Activated naive CD4-positive, alpha-beta T cell (primary cell): ENCODE measurements at places on chromosomes 1 and 21.

- DNase-seq, result no peak
These were observed 463.4 kb downstream of the PTPRC start for GRCh38 chr1:199102239-199102638.

GRCh38 chr1:93124556-93125355 lies 45.7 kb downstream of the MTF2 start:
- no peak for DNase-seq

- no peak for DNase-seq
These were observed 11.4 kb downstream of the PADI3 start for GRCh38 chr1:17260264-17260663.

DNA sequence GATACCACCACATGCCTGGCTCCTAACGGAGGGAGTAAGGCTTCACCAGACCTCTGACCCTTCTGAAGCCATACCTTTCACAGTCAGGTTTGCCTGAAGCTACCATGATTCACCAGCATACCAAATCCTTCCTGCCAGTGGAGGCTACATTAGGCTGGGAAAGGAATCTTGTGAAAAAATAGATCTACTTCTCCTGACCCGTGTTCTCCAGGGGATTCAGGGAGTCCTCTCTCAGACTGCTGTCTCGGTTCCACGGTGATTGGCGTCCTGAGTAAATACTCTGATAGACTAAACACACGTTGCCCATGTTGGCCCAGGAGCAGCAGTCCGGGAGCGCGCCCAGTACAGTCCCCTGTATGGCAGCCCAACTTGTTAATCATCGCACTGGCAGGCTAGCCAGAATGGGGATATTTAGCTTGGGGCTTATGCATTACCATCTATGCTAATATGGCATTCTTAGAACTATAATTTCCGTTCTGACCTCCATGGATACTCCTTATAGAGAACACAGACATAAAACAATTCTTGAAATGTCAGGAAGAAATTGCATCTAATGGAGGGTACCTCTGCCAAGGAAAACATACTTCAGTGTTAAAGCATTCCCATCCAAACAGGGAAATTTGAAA lies 173.2 kb downstream of the ROR1 start:
- no peak for DNase-seq

DNA sequence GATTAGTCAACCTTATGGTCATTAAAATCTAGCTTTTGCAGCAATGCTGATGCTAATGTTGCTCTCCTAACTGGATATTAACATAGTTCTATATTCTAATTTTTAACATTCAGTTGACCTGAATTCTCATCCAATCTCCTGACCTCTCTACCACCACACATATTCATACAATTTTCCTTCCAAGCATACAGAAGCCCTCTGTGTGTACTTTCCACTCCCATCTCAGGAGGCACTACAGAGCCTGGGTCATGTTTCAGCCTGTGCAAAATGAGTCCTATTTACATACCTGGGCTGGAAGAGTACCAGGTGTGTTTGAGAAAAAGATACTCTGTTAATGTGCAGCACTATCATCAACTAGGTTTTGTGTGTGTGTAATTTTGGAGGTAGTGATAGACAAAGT lies 486.3 kb downstream of the NEGR1 start:
- DNase-seq, result no peak

DNA sequence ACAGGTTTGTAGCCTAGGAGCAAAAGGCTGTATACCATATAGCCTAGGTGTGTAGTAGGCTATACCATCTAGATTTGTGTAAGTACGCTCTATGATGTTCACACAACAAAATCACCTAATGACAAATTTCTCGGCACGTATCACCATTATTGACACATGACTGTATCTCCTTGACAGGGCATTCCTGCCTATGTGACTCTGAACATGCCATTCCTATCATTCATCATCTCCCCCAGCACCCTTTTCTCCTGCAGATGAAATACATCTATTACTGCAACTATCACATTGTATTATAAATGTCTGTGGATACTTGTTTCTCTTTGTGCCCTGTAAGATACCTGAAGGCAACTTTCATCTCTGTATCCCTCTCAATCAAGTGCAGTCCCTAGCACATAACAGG lies 29.9 kb downstream of the TP53BP2 start:
- DNase-seq, result no peak

GRCh38 chr1:31300193-31300592 lies 3.4 kb downstream of the ZCCHC17 start:
- DNase-seq, result no peak

DNA sequence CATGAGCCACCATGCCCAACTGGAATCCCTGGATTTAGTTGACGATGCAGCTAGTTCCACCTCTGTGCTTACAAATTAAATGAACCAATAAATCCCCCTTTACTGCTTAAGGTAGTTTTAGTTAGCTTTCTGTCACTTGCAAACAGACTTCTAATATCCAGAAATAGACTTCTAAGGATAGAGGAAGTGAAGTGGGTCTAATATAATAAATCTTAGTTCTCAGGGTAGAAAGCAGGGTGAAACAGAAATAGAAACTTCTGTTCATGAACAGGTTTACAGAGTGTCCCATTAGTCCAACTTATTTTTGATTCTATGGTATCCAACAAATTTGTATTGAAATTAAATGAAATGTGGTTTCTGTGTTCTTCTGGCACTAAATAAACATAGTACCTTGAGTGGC lies 20.1 kb downstream of the BCAS2 start:
- DNase-seq, result no peak

- no peak for DNase-seq
These were observed 12.2 kb downstream of the ADSS2 start for GRCh38 chr1:244439391-244440032.

- DNase-seq, result no peak
These were observed 6.2 kb downstream of the CCDC17 start for GRCh38 chr1:45617618-45618017.

DNA sequence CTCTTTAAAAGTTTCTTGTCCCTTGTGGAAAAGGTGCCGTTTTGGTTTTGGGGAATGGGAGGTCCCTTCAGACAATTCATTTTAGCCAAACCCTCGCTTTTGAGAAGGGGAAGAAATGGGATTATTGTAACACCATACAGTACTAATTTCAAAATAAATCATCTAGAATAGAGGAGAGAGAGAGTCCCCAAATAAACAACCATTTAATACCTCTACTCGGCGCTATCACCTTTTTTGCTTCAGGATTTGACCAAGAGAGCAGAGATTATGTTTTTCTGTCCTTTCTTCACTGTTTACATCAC lies 770 bp upstream of the RC3H1 start:
- no peak for DNase-seq

DNA sequence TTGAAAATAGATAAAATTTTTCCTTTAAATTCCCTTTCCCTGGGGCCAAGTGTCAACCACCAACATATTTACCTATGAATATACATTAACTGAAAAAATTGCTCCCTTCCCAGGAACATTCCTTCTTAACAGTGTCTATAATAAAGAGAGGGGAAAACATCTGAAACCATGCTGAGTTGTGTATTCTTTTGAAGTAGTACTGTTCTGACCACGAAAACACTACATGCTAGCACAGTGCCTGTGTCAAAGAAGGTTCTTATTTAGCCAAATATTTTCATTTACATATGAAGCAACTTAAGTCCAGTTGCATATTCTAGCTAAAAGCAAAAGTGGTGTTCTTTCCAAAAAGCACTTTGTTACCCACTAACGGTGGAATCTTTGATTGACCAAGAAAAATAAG lies 311.2 kb downstream of the VAV3 start:
- no peak for DNase-seq

GRCh38 chr1:214632091-214632490 lies 29.1 kb downstream of the CENPF start:
- DNase-seq, result no peak

GRCh38 chr1:155329980-155330598 lies 9.4 kb downstream of the RUSC1 start:
- DNase-seq, result no peak

- DNase-seq, result no peak
These were observed 16.0 kb downstream of the HTR6 start for GRCh38 chr1:19680644-19681043.

DNA sequence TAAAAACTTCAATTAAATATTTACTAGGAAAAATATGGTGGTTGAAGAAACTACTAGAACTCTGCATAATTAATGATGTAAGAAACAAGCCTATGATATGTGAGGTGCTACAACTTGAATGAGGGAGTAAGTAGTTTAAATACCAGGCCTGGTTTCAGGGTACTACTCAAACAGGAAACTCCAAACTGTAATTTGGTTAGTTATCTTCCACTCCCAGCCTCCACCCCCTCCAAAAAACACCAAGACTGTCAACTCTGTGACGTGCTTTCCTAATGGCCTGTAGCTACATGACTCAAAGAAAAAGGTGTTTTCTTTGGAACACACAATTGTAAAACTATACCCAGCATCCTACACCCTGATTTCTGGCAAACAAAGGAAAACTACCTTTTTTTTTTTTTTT lies 55.9 kb upstream of the RCC1 start:
- no peak for DNase-seq

DNA sequence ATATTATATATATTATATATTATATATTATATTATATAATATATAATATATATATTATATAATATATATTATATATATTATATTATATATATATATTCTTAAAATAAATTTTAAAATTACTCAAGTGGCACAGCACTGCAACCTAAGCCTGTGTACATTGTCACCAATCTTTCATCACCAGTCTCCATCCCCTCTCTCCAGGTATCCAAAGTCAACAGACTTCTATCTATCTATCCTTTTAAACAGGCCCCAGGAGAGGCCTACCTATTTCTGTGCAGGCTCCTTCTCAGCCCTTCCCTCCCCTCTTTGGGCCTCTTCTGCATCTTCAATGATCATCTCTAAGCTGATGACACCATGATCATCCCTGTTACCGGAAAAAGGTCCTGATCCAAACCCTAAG lies 111.7 kb downstream of the RHOU start:
- DNase-seq, result no peak

DNA sequence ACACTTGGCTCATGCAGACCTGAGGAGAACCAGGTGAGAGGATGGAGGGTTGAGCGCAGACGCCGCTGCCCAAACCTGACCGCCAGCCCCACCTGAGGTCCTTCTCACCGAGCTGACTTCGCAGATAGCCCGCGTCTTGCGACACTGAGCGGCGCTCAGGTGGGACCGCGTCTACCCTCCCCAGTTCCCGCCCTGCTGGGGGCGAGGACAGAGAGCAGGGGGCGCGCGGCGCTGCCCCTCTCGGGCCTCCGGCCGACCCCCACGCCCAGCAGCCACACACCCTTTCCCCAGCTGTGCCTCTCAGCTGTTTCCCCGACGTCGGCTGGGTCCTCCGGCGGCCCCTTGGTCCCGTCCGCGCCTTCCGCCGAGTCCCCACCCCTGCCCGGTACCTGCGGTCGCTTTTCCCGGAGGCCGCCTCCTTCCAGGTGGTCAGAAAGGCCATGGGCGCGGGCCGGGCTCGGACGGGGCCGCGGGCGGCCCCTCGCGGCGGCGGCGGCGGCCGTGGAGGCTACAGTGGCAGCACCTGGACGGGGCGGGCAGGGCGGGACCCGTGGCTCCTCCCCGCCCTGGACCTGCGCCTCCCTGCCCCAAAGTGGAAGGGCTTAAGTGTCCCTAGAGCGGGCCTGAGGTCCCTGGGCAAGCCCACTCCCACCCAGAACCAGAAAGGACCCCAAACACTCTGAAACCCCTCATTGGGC lies 14.4 kb upstream of the TTC39A start:
- no peak for DNase-seq

DNA sequence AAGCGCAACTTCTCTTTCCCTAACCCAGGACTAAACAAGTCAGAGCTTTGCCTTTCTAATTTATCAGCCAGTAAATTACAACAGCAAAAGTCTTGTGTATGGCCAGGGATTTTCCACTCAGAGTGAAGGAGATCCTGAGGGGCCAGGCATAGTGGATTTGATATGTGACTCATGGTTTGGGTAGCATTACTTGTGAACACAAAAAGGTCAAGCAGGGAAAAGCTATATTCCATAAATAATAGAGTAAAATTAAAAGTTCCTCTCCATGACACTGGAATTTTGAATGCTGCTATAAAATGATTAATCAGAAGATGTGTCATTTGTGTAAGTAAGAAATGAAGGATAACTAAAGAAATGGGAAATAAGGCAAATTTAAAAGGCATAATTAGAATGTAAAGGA lies 284.8 kb downstream of the HLX start:
- no peak for DNase-seq

- DNase-seq, result no peak
These were observed 594.4 kb downstream of the MATN1 start for GRCh38 chr1:30129001-30129408.

DNA sequence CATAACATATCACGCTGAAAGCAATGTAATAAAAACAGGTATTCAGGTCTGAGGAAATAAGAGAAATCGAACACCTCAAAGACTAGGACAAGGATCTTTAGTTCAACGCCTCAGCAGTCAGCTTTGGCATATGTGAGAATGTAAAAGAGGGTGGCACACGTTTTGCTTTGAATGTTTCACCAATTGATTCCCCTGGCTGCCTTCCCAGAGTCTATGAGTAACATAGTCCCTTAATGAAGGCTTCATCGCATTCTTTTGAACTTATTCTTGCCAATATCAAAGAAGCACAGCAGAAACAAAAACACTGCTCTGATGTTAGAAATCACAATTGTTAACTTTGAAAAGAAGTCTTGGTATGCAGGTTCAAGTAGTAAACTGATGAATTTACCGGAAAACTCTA lies 764.8 kb downstream of the ADGRL2 start:
- DNase-seq, result no peak

- no peak for DNase-seq
These were observed 11.1 kb downstream of the LRRC3 start for GRCh38 chr21:44466351-44466954.

DNA sequence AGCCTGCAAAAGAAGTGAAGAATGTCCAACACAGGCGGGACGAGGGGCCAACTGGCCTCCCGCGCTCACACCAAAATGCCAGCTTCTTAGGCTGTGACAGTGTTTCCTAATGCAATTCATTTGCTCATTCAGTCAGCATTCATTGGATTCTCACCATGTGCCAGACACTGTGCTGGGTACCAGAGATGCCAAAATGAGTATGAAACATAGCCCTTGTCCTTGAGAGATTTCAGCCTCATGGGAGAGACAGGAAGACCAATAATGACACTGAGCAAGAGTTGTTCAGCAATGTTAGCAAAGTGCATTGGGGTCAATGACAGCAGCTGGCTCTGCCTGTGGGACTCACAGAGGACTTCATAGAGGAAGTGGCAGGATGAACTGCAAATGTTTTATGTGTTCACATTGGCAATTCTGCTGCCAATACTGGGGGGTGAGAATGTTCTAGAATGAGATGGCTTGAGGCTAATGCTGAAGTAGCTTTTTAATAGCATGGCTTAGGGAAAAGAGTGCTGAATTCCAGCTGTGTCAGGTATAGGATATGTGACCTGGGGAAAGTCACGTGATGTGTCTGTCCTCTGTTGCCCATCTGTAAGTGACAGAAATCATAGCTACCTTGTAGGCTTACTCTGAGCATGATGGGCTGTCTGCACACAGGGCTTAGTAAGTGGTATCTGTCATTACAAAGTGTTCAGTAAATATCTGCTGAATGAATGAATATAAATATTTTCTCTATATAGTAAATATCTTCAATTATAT lies 58.3 kb upstream of the KIF26B start:
- no peak for DNase-seq

- DNase-seq, result no peak
These were observed 139.1 kb upstream of the DPT start for GRCh38 chr1:168867941-168868634.

GRCh38 chr1:236523704-236524141 lies at the start of gene LGALS8:
Gene LGALS8, plus strand, starts transcription at chr1:236523982. Its CDS starts 2,089 bp downstream, at chr1:236526071.
- peak; percentile 51 for DNase-seq

- no peak for DNase-seq
These were observed 6.9 kb downstream of the RIPK4 start for GRCh38 chr21:41759926-41760325.

- DNase-seq, result no peak
These were observed 3.3 kb upstream of the SSBP3 start for GRCh38 chr1:54409156-54410142.

- DNase-seq, result no peak
These were observed 621.0 kb upstream of the CXADR start for GRCh38 chr21:16891821-16892220.
